ENCODE measurements at places on chromosomes 6 and 20.

DNA sequence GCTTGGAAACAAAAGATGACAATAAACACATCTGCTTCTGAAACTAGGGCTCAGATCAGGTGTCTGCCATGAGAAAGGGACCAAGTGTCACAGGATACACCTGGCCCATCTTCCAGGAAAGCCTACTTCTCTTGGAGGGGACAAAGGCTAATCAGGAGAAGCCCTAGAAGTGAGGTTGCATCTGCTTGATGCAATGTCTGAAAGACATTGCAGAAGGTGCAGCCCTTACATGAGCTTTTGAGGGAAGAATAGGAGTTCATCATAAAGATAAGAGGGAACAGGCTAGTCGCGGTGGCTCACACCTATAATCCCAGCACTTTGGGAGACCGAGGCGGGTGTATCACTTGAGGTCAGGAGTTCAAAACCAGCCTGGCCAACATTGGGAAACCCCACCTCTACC lies 2.5 kb upstream of the BTN1A1 start:
- DNase-seq, result no peak

- DNase-seq, result no peak
These were observed 4.0 kb upstream of the NNAT start for GRCh38 chr20:37516811-37517750.

DNA sequence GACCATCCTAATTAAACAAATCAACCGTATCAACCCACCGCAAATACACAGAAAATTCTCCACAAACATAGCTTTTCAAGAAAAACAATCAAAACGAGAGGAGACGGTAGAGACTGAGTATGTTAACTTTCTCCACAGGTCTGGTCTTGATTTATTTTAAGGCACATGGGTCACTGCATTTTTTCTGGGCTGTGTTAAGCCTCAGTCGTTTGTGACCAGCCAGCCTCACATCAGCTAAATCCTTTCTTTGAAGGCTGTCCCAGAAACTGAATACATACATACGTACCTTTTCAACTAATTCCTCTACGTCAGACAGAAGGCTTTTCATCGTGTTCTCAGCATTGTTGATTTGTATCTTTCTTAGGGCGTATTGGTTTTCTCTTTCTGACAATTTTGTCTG lies 69.4 kb downstream of the LAMA4 start:
- no peak for DNase-seq

DNA sequence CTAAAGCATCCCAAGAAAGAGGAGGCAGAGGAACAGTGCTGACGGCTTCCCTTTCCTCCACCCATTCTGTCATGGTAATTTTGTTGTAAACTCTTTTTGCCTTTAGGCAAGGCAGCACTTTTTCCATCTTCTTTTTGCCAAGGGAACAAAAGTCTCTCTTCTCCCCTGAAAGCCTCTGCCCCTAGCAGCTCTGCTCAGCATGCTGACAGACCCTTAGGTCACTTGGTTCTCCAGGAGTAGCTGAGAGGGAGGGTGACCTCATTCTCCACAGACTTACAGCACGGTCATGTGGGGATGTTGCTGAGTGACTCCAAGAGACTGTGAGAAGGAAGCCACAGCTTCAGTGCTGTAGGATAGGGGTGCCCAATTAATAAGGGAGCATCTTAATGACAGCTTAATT lies 81.1 kb upstream of the RALGAPA2 start:
- DNase-seq, result no peak

- DNase-seq, result no peak
These were observed 1.3 kb upstream of the ENPP4 start for GRCh38 chr6:46128476-46128875.
